ENCODE measurements at places on chromosomes 2 and 18. TPM values are rescaled to one million over a fixed set of nuclear protein-coding genes. Genes with fewer than 3 reads are reported as not detected.
A peak's percentile ranks its signal among the peaks of the same experiment; 100 is the strongest.

- no peaks in the 10 kb centered on the region for H3K4me1 ChIP-seq
- H3K27ac ChIP-seq, result no peak overlapping the region
- no peaks in the 10 kb centered on the region for H3K27me3 ChIP-seq
- no peak for DNase-seq
- no peaks in the 10 kb centered on the region for H3K36me3 ChIP-seq
Observed at GRCh38 chr18:60295674-60296073, 76.9 kb downstream of the MC4R start.

DNA sequence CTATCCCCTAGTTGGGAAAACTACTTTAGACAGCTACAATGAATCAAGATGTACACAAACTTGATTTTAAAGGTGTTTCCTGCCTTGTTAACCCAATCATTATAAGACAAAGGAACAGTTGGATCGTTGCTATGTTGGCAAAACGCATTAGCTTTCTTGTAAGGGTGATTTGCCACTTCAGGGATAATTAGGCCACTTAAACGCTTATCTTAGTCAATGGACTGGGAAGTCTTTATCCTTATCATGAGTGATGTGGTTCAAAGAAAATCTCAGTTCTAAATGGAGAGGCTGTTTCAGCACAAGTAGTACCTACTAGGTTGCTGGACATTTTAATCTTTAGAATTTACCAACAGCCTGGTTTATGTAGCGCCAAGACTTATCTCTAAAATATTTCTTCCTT lies 406.1 kb upstream of the MEX3C start:
- H3K27ac ChIP-seq, result no peak overlapping the region
- no peaks in the 10 kb centered on the region for H3K36me3 ChIP-seq
- H3K27me3 ChIP-seq, result no peaks in the 10 kb centered on the region
- no peaks in the 10 kb centered on the region for H3K4me1 ChIP-seq
- no peak overlapping the region for H3K4me3 ChIP-seq

- H3K4me3 ChIP-seq, result no peak overlapping the region
- H3K27me3 ChIP-seq, result no peaks in the 10 kb centered on the region
- H3K36me3 ChIP-seq, result no peaks in the 10 kb centered on the region
- no peak for DNase-seq
Observed at GRCh38 chr2:113223813-113224212, 50.0 kb downstream of the PSD4 start.

MATN3 gene
- not detected for total RNA-seq

MTCL1 gene
- total RNA-seq, result 0.51 TPM

DNA sequence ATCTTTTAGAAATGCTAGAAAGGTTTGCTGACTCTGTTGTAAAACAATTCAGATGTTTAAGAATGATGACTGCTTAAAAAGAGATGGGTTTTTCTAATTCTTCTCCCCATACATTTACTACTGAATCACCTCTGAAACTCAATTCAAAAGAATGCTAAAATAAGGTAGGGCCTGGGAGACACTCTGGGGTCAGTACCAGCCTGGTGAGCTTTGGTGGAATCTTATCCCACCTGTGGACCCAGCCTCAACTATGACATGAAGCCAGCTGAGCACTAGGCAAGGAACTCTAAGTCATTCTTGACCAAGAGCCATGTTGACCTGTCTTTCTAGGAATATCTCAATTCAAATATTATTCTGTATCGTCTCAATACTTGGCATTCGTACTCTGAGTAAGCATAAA lies 44.3 kb downstream of the IWS1 start:
- no peaks in the 10 kb centered on the region for H3K27me3 ChIP-seq
- peaks cover 3% of the 10 kb centered on the region for H3K36me3 ChIP-seq
- DNase-seq, result no peak
- H3K4me1 ChIP-seq, result peaks cover 15% of the 10 kb centered on the region
- H3K4me3 ChIP-seq, result no peak overlapping the region

- H3K27ac ChIP-seq, result no peak overlapping the region
- no peak overlapping the region for H3K4me3 ChIP-seq
- H3K27me3 ChIP-seq, result peaks cover 26% of the 10 kb centered on the region
- no peaks in the 10 kb centered on the region for H3K36me3 ChIP-seq
- DNase-seq, result no peak
Observed at GRCh38 chr2:219733106-219733505, 105.7 kb downstream of the SLC4A3 start.

IL36G gene
- total RNA-seq, result not detected

PIEZO2 gene
- not detected for total RNA-seq

DNA sequence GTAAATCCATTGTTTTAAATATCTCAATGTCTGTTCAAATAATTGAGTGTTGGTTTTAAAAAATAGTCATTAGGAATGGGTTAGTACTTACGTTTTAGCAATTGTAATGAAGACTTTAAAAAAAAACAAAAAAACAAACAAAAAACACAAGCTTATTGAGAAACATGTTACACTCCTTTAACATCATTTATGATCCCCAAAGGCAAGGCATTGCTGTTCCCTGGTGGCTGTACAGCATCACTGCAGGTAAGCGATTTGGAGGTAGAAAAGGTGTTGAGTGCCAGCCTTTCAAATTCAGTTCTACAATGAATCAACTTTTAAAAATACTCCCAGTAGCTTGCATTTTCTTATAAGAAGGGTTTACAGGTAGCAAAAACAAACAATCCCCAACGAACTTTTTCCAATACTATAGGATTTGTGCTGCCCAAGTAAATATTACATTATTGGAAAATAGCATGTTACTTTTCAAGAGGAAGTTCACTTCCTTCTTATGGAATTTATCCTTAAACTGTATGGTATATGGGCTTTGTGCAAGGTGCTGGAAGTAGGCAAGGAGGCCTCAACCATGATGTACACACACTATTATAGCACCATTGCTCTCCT lies 27.5 kb downstream of the CNRIP1 start:
- no peaks in the 10 kb centered on the region for H3K4me1 ChIP-seq
- peak; percentile 9 for DNase-seq
- peaks cover 28% of the 10 kb centered on the region for H3K27me3 ChIP-seq

CHRNG gene
- not detected for total RNA-seq

GRCh38 chr2:64932371-64933216 lies 56.6 kb upstream of the SLC1A4 start:
- peaks cover 4% of the 10 kb centered on the region for H3K4me1 ChIP-seq
- no peaks in the 10 kb centered on the region for H3K36me3 ChIP-seq
- no peak for DNase-seq
- no peak overlapping the region for H3K27ac ChIP-seq
- no peak overlapping the region for H3K4me3 ChIP-seq

- H3K27me3 ChIP-seq, result no peaks in the 10 kb centered on the region
- no peak overlapping the region for H3K27ac ChIP-seq
- no peaks in the 10 kb centered on the region for H3K4me1 ChIP-seq
- DNase-seq, result no peak
Observed at GRCh38 chr2:27823135-27823534, 51.6 kb downstream of the MRPL33 start.

GRCh38 chr2:122815120-122815519 lies 1059.7 kb downstream of the TSN start:
- no peaks in the 10 kb centered on the region for H3K4me1 ChIP-seq
- H3K4me3 ChIP-seq, result no peak overlapping the region
- H3K27ac ChIP-seq, result no peak overlapping the region
- no peaks in the 10 kb centered on the region for H3K27me3 ChIP-seq

TCF23 gene
- not detected for total RNA-seq

DNA sequence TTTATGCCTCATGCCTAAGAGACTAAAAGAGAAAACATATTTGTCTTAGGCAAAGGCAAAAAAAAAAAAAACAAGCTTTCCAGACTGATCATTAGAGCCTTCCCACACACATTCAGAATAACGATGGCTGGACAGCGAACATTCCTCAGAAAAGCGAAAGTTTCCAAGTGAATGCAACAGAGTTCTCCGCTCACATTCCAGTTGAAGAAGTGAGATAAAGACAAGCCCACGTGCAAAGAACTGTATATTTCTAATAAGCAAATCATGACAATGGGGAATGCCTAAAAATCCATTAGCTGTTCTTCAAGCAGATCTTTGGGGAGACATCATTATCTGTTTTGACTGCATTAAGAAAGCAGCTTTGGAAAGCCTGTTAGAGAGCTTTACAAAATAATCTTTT lies 347.9 kb downstream of the METTL4 start:
- no peaks in the 10 kb centered on the region for H3K4me1 ChIP-seq
- no peaks in the 10 kb centered on the region for H3K27me3 ChIP-seq
- no peak overlapping the region for H3K4me3 ChIP-seq
- no peak for DNase-seq
- H3K36me3 ChIP-seq, result no peaks in the 10 kb centered on the region

HTRA2 gene
- total RNA-seq, result 74.3 TPM

GRCh38 chr2:41024816-41025215 lies 572.9 kb upstream of the SLC8A1 start:
- DNase-seq, result no peak
- no peaks in the 10 kb centered on the region for H3K36me3 ChIP-seq

GRCh38 chr2:217877866-217878265 lies 124.9 kb downstream of the TNS1 start:
- H3K4me3 ChIP-seq, result no peak overlapping the region
- H3K27ac ChIP-seq, result no peak overlapping the region
- DNase-seq, result no peak
- no peaks in the 10 kb centered on the region for H3K4me1 ChIP-seq
- H3K36me3 ChIP-seq, result no peaks in the 10 kb centered on the region

DNA sequence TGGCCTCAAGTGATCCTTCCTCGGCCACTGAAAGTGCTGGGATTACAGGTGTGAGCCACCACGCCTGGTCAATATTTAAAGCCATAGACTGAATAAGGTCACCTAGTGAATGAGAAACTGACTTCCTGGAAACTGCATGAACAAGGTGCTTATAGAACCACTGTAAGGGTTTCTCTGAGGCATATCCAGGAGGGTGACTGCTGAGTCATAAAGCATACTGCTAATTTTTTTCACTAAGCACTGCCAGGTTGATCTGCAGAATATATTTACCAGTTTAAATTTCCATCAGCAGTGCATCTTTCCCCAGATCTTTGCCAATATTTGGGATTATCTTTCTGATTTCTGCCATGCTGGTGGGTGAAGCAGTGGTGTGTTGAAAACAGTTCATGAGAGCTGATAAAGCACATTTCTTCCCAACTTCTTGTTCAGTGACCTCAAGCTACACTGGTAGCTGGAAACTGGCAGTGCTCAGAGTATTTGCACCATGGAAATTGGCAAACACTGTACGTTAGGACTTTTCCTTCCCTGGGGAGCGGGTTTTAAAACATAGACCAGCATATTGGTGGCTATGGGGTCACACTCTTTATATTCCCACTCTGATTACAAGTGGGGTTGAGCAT lies 4.2 kb upstream of the CLIP4 start:
- no peaks in the 10 kb centered on the region for H3K27me3 ChIP-seq
- no peak overlapping the region for H3K4me3 ChIP-seq
- no peak overlapping the region for H3K27ac ChIP-seq
- peak; percentile 8 for DNase-seq
- peaks cover 2% of the 10 kb centered on the region for H3K36me3 ChIP-seq
- peaks cover 31% of the 10 kb centered on the region for H3K4me1 ChIP-seq

PRKRA gene
- 56.7 TPM for total RNA-seq

DNA sequence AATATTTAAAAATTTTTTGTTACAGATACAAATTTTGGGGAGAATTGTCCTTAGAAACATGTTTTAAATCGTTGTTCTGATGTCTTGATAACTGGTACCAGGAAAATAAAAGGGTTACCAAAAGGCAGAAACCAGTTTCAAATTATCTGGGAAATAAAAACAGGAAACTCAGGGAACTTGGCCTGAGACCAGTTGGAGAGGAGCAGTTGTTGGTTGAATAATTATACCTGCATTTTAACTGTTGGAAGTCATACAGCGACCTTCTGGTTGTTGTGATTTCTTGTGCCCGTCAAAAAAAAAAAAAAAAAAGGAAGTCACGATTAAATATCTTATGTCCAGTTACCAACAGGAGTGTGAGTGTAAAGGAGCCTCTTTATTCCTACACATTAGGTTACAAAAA lies 51.8 kb downstream of the CRIM1 start:
- peaks cover 5% of the 10 kb centered on the region for H3K27me3 ChIP-seq
- no peak for DNase-seq
- H3K4me3 ChIP-seq, result no peak overlapping the region
- H3K4me1 ChIP-seq, result no peaks in the 10 kb centered on the region

TMEM247 gene
- not detected for total RNA-seq
